ENCODE measurements at places on chromosomes 12 and 14.

DNA sequence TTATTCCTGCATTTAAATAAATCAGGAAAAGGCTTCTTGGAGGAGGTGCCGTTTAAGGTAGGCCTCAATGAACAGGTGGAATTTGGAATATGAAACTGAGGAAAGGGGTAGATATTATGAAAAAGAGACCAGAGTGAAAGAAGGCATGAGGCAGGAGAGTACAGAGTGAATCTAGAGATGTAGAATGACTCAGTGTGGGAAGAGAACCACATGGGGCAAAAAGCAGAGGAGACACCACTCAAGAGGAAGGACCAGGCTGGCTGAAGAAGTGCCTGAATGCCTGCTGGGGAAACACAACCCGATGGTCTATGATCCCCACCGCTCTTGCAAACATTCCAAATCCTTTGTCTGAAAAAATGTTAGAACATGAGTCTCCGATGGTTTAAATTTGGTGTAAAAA is 1134.1 kb downstream of the VRK1 start:
- DNase-seq: no peak

GRCh38 chr14:31489691-31490090 is 1.9 kb upstream of the GPR33 start:
- DNase-seq: no peak

- DNase-seq: no peak
Measured at GRCh38 chr12:57161491-57161890, 14.1 kb upstream of the LRP1-AS start.

DNA sequence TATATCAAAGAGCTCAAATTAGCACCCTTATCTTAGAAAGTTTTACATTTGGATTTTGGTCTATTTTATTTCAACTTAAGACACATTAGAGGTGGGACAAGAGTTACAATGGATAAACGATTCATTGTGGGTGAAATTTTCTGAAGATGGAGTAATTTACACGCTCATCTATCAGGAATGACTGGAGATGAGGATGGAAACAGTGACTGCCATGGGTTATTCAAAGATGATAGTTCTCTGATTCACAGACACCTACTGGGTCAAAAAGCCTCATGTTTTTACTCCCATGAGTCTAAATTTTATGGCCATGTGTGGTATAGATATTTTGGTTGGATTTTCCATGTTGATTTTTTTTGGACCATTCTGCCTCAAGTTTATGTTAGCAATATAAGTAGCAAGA is 22.1 kb downstream of the SAMD4A start:
- DNase-seq: no peak

- no peak for DNase-seq
Measured at GRCh38 chr12:126107659-126108058, 1042.4 kb downstream of the AACS start.

- DNase-seq: no peak
Measured at GRCh38 chr12:98519257-98519907, 4.0 kb downstream of the TMPO start.

DNA sequence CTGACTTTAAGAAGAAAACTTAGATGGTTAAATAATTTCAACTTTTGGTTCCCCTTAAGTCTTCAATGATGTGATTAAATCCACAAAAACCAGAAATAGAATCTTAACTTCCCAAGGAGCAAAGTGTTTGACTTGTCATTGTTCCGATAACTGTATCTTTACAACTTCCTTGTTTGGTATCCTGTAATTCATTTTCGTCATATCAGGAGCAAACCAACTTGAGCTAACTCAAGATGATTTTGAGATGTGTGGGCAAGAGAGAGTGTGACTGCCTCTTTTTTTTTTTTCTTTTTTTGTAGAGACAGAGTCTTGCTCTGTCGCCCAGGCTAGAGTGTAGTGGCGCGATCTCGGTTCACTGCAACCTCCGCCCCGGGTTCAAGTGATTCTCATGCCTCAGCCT is 25.3 kb downstream of the DRAM1 start:
- DNase-seq: no peak

- DNase-seq: no peak
Measured at GRCh38 chr12:89517720-89518119, 6.9 kb downstream of the GALNT4 start.

DNA sequence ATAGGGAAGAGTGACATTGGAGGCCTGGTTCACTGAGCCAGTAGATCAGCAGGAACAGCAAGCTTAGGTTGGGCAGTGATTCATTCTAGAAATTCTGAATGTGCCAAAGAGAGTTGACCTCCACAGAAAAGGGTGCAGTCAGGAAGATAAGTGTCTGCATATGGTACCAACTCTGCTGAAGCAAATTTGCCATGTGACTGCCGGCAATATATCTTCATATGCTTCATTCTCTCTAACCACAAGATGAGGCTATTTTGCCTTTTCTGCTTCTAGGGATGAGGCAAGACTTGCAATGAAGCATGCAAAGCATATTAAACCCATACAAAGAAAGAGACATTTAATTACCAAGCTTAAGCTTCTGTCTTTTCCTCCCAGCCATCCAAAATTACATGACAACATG is 13.6 kb downstream of the CCDC198 start:
- no peak for DNase-seq

GRCh38 chr12:128312661-128313060 is 45.7 kb downstream of the TMEM132C start:
- no peak for DNase-seq

- no peak for DNase-seq
Measured at GRCh38 chr14:95713596-95714371, at the start of gene TCL1A. Gene TCL1A (minus strand): TSS chr14:95714125. CDS start chr14:95714066, 59 bp downstream.

GRCh38 chr14:85728476-85729065 is 198.6 kb downstream of the FLRT2 start:
- no peak for DNase-seq

GRCh38 chr12:51372021-51372420 is 19.2 kb downstream of the GALNT6 start:
- no peak for DNase-seq

Data from activated gamma-delta T cell (primary cell).